ENCODE measurements at places on chromosomes 13 and 19.

- no peak for DNase-seq
These were observed 616 bp downstream of the PINLYP start for GRCh38 chr19:43575955-43576878.

- no peak for DNase-seq
These were observed 71.3 kb downstream of the DPF1 start for GRCh38 chr19:38152461-38153379.

- DNase-seq = peak; percentile 49
These were observed 65.2 kb downstream of the DACH1 start for GRCh38 chr13:71801781-71802180.

DNA sequence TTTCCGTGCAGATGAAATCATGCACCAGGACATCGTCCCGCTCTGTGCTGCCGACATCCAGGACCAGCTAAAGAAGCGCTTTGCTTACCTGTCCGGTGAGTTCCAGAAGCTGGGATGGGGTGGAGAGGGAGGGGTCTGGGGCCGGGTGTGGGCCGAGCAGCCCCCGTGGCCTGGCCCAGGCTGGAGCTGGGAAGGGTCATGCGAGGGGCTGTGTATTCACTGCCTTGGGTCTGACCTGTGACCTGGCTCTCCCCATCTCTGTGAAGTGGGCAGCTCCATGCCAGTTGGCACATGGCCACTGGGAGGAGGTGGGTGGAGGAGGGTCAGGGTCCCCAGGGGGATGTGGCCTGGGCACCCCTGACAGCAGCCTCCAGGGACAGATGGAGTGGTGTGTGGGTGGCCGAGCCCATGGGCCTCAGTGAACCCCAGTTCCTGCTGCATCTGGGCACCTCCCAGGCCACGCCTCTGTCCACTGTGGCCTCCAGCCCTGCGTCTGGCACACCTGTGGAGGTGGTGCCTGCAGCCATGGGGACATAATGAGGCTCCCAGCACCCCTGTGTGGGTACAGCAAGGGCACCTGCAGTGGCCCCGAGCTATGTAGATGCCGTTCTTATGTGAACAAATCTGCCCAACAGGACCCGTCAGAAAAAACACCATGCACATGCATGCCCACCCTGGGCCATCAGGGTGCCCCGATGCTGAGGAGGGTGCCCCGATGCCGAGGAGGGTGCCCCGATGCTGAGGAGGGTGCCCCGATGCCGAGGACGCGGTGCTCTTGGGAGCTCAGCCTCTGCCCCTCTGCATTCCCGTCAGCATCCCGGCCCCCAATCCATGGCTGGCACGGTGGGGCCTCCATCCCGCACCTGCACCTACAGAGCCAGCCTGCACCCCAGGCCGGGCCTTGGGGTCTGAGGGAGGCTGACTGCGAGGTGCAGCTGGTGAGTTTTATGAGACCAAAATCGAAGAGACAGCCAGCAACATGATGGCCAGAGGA is 46.0 kb downstream of the MCF2L start:
- no peak for DNase-seq

DNA sequence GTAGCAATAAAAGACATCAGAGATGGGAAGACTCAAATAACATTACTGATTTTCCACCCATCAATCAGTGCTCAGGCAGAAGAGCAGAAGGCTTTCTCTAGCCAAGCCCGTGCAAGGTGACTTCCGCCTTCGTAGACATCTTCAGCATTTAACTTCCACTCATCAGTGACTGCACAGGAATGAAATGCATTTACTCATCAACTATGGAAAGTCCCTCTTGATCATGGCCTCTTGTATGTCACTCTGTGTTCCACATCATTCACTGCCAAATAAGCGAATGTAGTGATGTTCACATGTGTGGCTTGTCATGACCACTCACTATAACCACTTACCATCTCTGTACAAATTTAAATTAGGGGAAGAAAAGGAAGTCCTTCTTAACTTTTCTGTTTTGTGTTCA is 49.4 kb downstream of the SACS start:
- DNase-seq = no peak

GRCh38 chr19:47161876-47162489 is 31.3 kb downstream of the SAE1 start:
- DNase-seq = no peak

GRCh38 chr19:2767688-2768087 is 15.4 kb downstream of the SGTA start:
- DNase-seq = no peak

DNA sequence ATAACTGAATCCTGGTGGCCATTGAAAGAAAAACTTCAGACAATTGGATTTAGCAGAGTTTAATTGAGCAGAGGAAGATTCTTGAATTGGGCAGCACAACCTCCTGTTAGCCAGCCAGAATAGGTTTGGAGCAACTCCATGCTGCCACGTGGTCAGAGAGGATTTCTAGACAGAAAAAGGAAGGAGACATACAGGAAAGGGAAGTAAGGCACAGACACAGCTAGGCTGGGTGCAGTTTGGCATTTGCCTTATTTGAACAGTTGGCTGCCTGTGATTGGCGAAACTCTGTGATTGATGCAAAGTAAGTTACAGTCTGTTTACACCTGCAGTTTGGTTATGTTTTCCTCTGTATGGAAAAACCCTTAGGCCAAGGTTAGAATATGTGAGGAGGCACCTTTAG is 85.8 kb upstream of the SPATA13 start:
- no peak for DNase-seq

DNA sequence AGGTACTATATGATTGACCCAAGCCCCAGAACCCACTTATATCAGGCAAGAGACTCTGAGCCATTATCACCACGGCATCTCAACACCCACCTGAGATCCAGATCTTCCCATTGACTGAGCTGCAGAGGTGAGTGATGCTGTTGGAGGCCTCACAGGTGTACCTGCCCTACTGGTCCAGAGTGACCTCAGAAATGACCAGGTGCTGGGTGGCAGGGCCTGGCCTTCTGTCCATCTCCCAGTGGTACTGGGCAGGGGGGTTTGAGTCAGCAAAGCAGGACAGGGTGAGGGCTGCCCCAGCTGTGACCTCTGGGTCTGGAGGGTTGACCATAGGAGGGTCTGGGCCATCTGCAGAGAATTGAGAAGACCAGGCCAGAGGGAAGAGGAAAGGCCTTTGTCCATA is 13.2 kb upstream of the CEACAM20 start:
- no peak for DNase-seq

GRCh38 chr13:56586976-56587375 is 553.7 kb upstream of the PRR20A start:
- no peak for DNase-seq

DNA sequence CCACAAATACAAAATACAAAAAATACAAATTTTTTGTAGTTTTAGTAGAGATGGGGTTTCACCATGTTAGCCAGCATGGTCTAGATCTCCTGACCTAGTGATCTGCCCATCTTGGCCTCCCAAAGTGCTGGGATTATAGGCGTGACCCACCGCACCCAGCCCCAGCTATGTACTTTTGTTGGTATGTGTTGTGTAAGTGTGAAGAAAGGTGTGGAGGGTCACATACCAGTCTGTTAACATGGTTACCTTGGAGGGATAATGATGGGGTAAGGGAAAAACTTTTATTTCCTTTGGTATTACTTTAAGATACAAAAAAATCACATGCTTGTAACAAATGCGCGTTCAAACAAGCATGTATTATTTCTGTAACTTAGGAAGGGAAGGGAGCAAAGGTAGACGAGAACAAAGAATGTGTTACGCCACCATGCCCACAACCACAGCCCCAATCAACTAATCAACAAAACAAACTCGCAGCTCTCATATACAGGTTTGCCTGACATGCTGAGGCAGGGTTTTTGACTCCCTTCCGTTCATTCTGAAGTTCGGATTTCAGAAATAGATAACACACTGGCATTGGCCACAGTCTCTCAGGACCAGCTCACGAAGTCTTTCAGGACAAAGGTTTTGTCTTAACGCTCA is 13.5 kb upstream of the VWA8 start:
- DNase-seq = no peak

DNA sequence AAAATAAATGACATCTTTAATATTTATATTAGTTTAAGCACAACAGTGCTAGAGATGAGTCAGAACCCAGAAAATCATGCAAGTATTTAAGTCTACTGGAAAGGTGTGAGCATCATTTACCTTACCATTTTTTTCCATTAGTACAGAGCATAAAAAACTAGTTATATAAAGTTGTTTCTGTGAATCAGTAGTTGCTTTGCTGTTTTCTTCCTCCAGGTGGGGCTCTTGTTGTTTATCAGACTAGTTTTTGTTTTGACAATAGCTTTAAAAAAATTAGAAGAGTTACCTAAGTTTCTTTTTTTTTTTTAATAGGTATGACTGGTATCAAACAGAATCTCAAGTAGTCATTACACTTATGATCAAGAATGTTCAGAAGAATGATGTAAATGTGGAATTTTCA is 12.7 kb downstream of the SUGT1 start:
- DNase-seq = no peak

DNA sequence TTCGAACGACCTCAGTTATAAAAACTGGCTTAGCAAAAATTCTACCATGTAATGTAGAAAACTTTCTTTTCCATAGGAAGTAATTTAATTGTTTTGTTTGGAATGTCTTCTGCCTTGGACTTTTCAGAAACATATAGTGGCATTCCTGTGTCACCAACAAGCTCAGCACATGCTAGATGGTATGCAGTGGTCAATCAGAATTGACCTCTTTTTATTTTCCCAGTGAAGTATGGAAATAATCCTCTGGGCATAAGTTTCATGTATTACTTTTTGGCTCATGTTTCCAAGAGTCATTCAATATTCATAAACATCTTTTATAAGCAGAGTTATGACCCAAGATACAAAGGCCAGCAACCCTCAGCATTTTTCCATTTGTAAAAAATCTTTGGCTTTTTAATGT is 33.6 kb downstream of the NALCN start:
- no peak for DNase-seq

DNA sequence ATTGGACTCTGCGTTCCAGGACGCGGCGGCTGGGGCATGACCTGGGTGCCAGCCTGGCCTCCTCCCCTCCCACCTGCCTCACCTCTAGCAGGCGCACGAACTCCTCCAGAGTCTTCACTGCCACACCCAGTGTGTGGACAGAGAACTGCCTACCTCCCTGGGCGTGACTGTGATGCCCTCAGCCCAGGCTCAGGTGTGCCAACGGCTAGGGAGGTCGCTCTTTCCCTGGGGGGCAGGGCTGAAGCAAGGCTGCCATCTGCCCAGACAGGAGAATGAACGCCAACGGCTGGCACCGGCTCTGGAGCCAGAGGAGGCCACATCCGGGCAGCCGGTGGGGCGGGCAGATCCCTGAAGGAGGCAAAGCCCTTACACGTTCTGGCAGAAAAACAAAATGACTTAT is 11.3 kb downstream of the NANOS3 start:
- no peak for DNase-seq

DNA sequence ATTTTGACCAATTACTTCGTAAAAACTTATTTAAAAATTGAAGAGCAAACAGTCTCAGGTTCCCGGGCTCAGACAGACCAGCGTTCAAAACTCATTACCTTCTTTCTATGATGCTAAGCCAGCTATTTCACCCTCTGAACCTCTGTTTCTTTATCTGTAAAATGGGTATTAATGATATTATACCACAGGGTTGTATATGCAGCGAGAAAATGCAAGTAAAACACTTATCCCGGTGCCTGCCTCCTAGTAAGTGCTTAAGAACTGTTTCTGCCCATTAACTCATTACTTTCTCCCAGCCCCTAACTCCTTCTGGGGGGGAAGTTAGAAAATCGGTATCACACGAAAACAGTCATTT is 410 bp upstream of the PAK4 start:
- no peak for DNase-seq

DNA sequence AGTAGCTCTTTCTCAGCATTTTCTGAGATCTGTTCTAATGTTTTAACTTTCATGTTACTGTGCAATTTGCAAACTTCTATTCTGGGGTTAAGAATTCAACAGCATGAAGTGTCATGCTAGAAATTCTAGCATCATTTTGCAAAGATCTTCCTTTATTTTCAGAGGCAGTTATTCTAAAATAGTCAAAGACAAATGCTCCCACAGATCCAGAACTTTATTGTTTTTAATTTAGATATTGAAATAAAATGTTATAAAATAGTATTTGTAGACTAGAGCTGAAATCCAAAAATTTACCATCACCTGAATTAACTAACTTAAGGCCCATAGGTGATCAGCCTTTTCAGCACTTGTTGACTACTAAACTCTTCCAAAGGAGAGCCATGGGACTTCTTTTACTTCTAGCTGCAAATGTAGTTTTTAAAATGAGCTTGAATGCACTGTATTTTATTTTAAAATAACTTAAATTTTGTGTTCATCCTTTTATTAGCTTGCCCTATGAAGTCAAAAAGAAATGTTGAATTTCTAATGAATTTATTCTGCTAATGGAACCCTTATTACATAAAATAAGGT is 3.2 kb downstream of the MAB21L1 start:
- DNase-seq = no peak

GRCh38 chr13:27242702-27243101 is 8.7 kb upstream of the RPL21 start:
- DNase-seq = no peak

GRCh38 chr19:7395360-7396066 is 46.8 kb downstream of the ARHGEF18 start:
- DNase-seq = no peak

DNA sequence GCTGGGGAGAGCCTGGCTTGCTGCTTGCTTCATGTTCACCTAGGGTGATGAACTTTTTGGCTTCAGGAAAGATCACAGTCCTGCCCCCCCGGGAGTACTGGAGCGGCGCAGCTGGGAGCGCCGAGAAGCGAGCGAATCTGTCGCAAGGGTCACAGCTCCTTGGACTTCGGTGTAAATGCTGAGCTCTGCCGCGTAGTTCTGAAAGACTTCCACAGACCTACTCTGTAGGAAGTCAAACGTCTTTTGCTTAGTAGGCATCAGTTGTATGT is 2.7 kb downstream of the ING1 start:
- DNase-seq = no peak

DNA sequence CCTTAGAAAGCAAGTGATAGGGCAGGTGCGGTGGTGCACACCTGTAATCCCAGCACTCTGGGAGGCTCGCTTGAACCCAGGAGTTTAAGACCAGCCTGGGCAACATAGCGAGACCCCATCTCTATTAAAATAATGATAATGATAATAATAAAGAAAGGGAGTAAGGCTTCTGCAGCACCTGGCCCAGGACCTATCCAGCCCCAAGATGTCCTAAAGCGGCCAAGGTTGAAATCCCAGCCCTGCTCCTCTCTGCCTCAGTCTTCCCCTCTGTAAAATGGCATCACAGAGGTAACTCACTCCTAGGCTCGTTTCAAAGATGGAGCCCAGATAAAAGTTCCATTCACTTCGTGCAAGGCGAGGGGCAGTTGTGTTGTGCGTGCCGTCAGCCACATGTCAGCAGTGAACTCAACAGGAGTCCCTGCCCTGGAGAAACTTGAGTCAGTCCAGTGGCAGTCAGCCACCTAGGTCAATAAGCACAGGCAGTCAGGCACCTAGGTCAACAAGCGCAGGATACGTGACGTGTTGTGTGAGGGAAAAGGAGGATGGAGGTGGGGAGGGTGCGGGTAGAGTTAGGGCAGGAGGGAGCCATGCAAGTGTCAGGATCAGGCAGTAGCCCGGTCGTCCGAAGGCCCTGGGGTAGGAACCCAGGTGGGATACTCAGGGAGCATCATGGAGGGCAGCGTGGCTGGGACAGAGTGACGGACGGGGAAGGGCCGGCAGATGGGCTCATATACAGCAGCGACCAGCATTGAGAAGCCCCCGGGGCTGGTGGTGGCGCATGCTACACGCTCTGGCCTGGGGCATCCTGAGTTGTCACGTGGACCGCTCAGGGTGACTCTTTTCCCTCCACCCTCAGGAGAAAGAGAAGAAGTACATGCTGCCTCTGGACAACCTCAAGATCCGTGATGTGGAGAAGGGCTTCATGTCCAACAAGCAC is 16.6 kb downstream of the TMED1 start:
- no peak for DNase-seq
